ENCODE measurements at places on chromosomes 2 and 18.

DNA sequence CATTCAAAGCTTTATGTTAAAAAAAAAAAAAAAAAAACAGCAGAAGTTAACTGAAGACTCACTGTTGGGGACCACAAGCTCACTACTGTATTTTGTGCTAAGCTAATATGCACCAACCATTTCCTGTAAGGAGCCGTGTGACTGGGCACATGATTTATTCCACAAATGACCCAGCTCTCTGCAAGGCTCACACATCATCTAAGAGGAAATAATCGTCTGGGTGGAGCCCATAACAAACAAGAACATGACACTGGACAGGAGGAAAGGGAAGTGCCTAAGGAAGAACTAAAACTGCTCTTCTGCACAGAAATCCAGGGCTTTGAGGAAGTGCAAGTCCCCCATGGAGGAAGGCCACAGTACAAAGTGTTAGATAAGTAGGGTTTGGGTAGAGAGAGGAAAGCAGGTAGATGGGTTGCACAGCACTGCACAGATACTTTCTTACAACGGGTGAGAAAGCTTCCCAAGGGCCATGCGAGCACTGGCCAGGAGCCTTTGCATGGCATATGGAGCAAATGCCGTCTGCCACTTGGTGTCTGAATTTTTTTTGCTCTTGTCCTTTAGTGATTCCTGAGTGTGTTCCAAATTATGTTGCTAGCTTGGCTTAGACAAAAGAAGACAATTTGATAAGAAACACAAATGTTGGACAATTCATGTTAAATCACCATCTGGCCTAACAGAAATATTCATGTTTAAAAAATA, 24.4 kb downstream of the NFE2L2 start:
- DNase-seq = peak; percentile 35

GRCh38 chr18:62321201-62321600, 3.9 kb upstream of the TNFRSF11A start:
- no peak for DNase-seq

GRCh38 chr2:77325395-77325794, 196.8 kb downstream of the LRRTM4 start:
- no peak for DNase-seq

- peak; percentile 47 for DNase-seq
These were observed 182.3 kb downstream of the RDH14 start for GRCh38 chr2:18378020-18378653.

DNA sequence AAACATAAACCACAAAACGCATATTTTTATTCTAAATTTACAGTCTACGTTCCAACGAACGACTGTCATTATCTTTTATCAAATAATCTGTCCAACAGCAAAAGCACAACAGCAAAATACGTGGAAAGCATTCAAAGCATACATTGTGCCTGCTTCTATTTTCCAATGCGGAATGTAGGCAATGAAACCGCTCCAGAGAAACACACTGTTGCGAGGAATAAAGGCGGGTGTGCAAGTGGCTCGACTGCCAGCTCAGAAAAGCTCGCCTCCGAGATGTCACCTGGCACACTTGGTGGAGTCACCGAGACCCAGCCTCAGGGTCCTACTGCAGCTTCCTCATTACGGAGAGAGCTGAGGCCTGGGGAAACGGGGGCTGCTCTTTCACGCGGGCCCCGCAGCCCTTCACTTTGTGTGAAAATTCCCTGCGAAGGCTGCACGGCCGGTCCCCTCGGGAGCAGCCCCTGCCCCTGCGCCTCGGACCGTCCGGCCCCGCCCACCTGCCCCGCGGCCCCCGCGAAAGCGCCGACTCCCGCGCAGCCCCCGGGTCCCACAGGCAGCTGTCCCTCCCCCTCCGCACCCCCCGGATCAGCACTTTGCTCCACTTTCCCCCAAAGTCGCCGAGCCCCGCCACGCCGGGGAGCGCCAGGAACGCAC, 752 bp downstream of the MGAT4A start:
- DNase-seq = peak; percentile 37

GRCh38 chr2:47260971-47261370, 105.9 kb upstream of the STPG4 start:
- no peak for DNase-seq

DNA sequence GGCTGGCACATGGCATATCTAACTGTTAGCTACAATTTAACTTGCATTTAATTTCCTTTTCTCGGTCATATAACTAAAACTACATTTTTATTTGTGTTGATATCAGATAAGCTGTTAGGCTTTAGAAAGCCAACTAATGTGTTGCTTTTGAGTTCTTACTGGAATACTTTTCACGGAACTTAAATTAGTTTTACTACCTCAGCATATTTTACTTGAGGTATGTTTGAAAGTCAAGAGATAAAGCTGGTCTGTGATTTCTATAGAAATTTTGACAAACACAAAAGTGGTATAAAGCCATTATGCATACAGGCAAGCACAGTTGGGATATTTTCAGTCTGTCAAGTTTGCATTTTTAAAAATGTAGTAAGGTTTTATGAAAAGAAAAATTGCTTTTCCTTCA, 162.6 kb downstream of the ZNF804A start:
- no peak for DNase-seq

DNA sequence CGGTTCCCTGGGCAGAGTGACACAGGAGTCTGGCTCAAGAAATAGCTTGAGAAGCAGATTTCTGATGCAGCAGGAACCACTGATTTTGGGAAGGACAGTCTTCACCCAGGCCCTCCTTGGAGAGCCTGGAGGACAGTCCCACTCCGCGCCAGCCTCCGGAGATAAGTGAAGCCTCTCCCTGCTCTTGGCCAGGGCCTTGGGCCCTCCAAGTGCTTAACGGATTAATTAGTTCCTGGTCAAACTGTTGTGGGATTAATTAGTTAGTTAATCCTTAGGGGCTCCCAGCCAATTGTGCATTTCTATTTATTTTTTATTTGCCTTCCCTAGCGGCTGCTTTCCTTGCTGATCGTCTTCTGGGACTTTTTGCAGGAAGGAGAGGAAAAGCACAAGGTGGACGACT, 19.6 kb downstream of the CPLX4 start:
- no peak for DNase-seq

GRCh38 chr2:180110469-180110868, 103.4 kb upstream of the CWC22 start:
- no peak for DNase-seq

DNA sequence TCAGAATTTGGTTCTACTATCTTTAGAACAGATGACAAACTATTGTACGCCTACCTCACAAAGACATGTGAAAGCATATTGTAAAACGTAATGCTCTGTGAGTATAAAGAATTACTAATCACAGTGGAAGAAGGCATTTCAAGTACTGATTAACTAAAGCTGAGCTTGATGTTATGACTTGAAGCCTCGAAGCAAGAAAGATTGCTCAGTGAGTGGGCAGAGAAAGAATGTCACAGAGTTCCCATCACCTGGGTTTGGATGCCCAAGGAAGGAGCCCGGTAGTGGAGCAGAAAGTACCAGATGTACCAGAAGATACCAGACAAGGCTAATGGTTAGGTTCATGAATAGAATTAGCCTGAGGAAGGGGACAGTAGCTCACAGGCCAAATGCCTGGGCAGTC, 39.5 kb upstream of the FAM110C start:
- no peak for DNase-seq

DNA sequence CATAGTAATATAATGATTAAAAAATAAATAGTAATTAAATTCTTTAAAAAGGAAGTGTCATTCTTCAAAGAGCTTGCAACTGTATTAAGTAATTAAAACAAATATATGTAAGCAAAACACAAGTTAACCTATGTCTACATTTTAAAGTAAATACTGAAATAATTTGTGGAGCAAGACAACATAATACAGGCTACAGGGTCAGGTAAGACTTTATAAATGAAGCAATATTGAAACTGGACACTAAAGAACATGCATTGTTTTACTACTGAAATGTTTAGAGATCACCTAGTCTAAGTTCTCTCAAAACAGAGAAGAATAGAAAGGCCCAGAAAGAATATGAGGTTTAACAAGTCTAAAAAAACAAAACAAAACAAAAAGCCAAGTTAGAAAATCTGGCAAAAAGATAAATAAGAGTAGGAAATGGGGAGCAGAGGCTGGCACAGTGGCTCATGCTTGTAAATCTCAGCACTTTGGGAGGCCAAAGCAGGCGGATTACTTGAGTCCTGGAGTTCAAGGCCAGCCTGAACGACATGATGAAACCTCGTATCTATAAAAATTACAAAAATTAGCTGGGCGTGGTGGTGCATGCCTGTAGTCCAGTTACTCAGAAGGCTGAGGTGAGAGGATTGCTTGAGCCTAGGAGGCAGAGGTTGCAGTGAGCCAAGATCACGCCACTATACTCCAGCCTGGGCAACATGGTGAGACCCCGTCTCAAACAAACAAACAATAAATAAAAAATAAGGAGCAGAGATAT, 34.4 kb downstream of the VPS54 start:
- DNase-seq = no peak

- no peak for DNase-seq
These were observed 458.7 kb downstream of the LPIN1 start for GRCh38 chr2:12205086-12205485.

GRCh38 chr18:44410740-44411139, 269.9 kb upstream of the SETBP1 start:
- DNase-seq = no peak

- DNase-seq = no peak
These were observed 34.7 kb upstream of the MCFD2 start for GRCh38 chr2:46950314-46950713.

GRCh38 chr18:46419391-46420141, 237.5 kb downstream of the LOXHD1 start:
- DNase-seq = no peak

DNA sequence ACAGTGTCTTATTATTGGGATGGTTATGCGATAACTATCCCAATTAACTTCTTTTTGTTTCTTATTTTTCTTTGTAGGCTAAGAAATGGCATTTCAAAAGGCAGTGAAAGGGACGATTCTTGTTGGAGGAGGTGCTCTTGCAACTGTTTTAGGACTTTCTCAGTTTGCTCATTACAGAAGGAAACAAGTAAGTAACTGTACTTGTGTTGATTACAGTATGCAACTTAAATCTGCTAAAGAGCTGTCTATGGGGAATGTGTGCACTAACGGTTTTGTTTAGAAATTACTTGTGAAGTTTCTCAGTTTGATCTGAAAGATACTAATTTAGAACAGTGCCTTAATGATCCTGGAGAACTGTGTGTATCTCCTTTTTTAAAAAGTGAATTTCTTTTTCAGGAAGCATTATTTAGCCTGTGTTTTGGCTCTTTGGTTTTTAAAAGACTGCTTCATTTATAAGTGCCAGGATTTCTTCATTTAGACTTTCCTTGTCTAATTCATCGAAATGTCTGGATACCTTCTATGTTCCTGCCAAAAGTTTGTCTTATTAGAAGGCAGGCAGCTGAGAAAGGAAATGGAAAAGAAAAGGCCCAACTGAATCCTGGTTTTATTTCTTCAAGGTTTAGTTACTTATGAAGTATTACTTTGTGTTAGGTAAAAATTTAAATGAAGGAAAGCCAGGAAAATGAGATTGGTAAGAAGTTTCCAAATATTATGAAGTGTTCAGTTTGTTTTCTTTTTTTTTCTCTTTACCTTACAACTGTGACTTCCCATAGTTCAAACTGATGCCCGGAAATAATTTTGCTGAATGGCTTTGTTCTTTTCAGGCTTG, 40.1 kb downstream of the GPD2 start:
- no peak for DNase-seq

DNA sequence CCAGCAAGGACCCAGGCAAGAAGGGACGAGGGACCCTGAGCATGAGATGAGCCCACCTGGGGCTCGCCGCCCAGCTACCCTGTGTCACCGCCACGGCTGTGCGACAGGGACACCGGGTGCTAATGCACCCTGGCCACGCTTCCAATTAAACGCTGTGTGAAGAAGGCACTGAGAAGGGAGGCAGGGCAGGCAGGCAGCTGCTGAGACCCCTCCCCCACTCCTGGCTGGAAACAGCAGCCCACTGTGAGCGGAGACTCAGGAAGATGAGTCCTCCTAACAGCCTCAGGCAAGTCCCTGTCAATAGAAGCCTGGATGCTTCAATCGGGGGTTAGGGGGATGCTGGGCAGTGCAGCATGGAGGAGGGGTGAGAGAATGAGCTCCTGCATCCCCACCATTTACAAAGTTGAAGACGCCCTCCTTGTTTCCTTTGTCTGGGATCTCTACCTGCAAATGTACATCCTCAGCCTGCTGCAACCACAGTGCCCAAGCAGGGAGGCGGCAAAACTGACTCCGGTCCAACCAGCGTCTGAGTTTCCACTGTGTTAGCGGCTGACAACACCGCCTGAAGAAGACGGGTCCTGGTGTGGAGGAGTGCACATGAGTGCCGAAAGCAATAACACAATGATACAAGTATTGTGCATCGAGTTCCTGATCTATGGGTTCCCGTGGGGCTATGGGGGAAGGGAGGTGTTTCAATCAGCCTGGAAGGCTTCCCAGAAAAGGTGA, 12.8 kb downstream of the TMEM163 start:
- no peak for DNase-seq

- DNase-seq = no peak
These were observed 78.9 kb downstream of the KCNF1 start for GRCh38 chr2:10990561-10991111.

GRCh38 chr2:80292474-80292873, 12.1 kb downstream of the LRRTM1 start:
- DNase-seq = peak; percentile 29

- no peak for DNase-seq
These were observed 90.7 kb downstream of the INO80D start for GRCh38 chr2:205995260-205995659.

DNA sequence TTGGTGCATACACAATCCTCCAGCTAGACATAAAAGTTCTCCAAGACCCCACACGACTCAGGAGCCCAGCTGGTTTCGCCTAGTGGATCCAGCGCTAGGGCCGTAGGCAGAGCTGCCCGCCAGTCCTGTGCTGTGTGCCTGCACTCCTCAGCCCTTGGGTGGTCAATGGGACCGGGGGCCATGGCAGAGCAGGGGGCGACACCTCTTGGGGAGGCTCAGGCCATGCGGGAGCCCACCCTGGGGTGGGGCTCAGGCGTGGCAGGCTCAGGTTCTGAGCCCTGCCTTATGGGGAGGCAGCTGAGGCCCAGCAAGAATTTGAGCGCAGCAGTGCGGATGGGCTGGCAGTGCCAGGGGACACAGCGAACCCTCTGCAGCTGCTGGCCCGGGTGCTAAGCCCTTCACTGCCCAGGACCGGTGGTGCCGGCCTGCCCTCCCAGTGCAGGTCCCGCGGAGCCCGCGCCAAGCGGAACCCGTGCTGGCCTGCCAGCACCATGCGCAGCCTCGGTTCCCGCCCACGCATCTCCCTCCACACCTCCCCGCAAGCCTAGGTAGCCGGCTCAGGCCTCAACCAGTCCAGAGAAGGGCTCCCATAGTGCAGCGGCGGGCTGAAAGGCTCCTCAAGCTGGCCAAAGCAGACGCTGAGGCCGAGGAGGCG, 1566.6 kb upstream of the SLC39A10 start:
- DNase-seq = no peak

DNA sequence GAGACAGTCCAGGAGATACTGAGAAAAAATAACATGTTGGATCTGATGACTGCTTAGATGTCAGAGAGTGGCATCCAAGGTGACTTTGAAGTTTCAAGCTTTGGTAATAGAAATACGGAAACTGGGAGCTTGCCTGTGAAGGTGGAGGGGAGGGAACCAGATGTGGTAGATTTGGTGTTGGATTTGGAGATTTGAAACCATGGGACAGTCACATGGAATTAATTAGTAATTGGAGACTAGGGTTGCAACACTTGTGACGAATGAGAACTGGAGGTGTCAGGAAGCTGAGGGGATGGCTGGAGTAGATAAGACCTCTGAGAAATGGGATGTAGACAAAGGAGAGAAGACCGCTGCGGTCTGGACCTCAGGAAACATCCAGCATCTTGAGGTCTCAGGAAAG, 46.7 kb downstream of the RPL37A start:
- DNase-seq = no peak

GRCh38 chr2:171924170-171924942, 2.1 kb downstream of the HAT1 start:
- DNase-seq = no peak

All from NCI-H510A treated with DMSO at 0.1 percent for 48 hours (cell line).